ENCODE measurements at places on chromosomes 7 and 10.

DNA sequence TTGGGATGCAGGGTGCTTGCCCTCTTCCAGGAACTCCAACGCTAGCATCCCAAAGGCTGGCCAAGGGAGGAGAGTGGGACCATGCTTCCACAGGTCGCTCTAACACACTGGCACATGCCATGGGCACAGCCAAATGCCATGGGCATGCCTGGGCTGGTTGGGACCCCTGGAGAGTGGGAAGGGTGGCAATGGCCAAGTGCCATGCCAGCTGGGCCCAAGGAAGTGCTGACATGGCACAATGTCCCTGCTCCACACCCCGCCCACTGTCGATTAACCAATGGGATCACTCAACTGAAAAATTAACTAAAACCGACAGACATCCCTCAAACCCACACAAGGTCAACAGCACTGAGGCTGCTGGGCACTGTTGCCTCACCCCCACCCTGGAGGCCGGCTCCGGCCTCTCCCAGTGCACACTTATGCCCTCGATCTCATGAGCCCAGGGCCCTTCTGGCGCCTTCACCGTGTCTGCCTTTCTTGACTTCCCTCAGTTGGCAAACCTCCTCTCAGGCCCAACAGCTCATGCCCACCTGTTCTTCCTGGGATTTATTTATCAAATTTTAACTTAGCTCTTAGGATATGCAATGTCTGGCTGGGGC is 83.4 kb downstream of the GOLGA7B start:
- no peak for DNase-seq

- DNase-seq, result no peak
These were observed 44.1 kb downstream of the MYOF start for GRCh38 chr10:93437946-93438612.

DNA sequence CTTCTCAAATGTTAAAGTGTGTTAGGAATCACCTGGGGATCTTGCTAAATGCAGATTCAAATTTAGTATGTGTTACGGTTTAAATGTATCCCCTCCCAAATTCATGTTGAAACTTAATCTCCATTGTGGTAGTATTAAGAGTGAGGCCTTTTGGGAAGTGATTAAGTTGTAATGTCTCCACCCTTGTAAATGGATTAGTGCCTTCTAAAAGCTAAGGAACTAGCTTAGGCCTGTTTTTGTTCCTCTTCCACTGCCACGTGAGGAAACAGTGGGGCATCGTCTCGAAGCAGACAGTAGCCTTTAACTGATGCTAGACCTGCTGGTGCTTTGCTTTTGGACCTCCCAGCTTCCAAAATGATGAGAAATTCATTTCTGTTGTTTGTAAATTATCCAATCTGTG is 52.3 kb upstream of the SEMA3D start:
- no peak for DNase-seq

GRCh38 chr7:70523249-70523988 is 608.5 kb upstream of the GALNT17 start:
- no peak for DNase-seq

- DNase-seq, result no peak
These were observed 17.2 kb upstream of the GIMAP8 start for GRCh38 chr7:150432915-150433892.

GRCh38 chr7:81852701-81853100 is 82.9 kb upstream of the HGF start:
- DNase-seq, result no peak

DNA sequence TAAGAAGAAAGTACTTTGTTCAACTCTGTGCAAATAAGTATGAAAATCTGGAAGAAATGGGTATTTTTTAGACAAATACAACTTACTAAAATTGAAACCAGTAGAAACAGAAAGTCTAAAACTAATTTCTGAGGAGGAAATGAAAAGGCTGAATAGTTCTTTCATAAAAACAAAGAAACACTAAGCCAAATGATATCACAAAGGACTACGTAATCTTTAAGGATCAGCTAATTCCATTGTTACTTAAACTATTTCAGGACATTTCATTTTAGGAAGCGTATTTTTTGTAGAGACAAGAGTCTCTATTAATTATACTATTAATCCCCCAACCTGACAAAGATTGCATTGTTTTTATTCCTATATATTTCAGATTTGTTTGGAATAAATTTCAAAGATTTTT is 11.2 kb upstream of the CCSER2 start:
- no peak for DNase-seq

DNA sequence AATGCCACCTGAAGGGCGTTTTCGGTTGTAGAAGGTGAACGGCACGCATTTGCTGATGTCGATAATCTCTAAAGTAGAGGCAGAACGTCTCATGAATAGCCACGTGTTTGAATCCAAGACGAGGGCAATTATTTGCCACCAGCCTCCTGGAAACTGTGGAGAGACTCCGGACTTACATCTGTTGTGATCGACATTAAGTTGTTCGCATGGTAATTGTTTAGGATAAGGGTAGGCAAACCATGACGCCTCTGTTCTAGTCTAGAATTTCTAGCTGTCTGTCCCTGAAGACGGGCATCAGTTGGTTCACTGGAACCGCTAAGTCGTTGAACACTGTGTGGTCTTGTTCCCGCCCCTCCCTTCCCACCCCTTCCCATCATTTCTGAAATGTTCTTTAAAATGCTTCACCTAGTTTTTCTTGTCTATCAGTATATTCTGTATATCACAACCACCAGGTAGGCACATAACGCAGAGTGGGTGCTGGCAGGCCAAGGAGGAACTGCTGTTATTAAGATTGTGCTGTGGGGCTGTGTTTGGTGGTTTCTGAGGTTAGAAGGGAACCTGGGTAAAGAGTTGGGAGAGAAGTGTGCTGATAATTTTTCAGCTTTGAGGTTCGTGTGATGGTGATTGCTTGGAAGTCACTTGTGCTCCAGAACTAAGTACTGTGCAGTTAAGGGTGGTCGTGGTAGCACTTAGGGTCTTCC is 1.2 kb downstream of the UBE3C start:
- no peak for DNase-seq

GRCh38 chr7:33500703-33501701 is 371.6 kb downstream of the BBS9 start:
- DNase-seq, result no peak

DNA sequence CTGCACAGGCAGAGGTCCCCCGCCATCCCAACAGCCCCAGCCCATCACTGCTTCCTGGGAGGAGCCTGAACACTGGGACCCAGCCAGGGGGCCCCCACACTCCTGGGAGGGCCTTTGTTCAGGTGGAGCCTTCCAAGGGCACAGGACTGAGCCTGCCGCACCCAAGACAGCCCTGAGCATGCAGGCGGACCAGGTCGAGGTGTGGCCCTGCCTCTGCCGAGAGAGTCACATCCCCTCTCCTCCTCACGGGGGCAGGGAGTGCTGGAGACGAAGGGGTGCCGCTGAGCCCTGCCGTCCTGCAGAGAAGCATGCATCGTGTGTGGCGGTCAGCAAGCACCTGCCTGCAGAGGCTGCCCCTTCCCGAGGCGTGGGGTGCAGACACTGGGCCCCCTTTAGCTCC is 7.3 kb upstream of the MAFK start:
- no peak for DNase-seq

GRCh38 chr10:94123258-94123995 is 129.7 kb downstream of the PLCE1 start:
- DNase-seq, result peak; percentile 42

GRCh38 chr10:62511656-62512055 is 137.5 kb downstream of the ZNF365 start:
- DNase-seq, result no peak

- DNase-seq, result no peak
These were observed 610.6 kb upstream of the FOXK1 start for GRCh38 chr7:4071370-4072058.
